ENCODE measurements at places on chromosomes 1 and 21.
A peak's percentile ranks its signal among the peaks of the same experiment; 100 is the strongest.

GRCh38 chr1:109197158-109198042, 16.3 kb upstream of the SARS1 start:
- no peak for DNase-seq

DNA sequence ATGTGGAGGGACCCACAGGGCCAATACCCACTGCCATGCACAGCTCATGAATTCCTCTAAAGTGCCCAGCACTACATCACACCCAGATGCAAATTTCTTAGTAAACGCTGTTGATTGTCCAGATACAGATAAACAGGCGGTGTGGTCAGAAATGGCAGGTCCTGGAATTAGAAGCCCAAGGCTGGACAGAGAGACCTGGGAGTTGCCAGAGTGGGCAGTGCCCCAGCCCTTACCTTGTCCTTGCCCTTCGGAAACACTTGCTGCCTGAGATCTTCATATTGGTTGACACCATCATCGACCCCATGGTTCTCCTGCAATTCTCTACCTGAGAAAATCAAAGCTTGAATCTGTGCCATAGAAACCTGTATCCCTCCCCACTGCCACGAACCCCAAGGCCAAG, 149.3 kb upstream of the ETV3 start:
- DNase-seq, result no peak

GRCh38 chr1:226915672-226915995, 24.5 kb upstream of the COQ8A start:
- DNase-seq, result no peak

- no peak for DNase-seq
Observed at GRCh38 chr1:44262414-44262813, 49.1 kb downstream of the DMAP1 start.

GRCh38 chr1:113542221-113542701, 151.9 kb downstream of the MAGI3 start:
- no peak for DNase-seq

DNA sequence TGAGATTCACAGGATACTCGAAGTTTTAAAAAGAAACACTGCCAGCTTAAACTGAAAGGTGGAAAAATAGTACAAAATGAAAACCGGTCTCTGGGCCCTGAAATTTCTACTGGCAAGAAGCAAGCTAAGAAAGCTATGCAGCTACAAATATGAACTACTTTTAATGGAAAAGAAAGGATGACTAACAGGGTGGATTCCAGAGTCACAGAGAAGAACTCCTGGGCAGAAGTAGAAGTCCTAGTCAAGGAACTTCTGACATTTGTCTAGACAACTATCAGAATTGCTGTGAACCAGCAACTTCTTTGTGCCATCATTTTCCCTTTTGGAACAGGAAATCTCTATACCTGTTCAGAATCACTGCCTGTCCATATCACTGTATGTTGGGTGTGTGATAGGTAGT, 38.1 kb downstream of the CD160 start:
- DNase-seq, result no peak

GRCh38 chr1:91872000-91872399, 14.0 kb downstream of the TGFBR3 start:
- DNase-seq, result no peak

DNA sequence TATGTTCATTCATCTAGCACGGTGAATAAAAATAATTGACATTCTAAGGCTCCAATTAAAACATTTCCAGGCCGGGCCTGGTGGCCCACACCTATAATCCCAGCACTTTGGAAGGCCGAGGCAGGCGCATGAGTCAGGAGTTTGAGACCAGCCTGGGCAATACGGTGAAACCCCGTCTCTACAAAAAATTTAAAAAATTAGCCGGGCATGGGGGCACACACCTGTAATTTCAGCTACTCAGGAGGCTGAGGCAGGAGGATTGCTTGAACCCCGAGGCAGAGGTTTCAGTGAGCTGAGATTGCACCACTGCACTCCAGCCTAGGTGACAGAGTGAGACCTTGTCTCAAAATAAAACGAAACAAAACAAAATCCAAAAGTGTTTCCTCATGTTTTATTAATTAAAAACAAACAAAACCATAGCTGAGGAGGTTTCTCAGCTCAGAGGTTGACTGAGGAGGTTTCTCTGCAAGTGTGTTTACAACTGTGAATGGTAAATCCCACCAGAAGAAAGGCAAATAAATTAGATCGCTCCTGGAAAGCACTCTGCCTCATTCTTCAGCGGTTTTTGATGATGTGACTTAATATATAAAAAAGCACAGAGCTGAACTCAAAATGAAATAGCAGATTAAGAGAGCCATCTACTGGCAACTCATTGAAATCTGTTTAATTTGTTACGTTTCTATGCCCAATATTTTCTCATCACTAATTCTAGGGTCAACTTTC, 37.7 kb upstream of the ATG4C start:
- no peak for DNase-seq

GRCh38 chr1:234565132-234565531, 44.8 kb downstream of the IRF2BP2 start:
- DNase-seq, result no peak

DNA sequence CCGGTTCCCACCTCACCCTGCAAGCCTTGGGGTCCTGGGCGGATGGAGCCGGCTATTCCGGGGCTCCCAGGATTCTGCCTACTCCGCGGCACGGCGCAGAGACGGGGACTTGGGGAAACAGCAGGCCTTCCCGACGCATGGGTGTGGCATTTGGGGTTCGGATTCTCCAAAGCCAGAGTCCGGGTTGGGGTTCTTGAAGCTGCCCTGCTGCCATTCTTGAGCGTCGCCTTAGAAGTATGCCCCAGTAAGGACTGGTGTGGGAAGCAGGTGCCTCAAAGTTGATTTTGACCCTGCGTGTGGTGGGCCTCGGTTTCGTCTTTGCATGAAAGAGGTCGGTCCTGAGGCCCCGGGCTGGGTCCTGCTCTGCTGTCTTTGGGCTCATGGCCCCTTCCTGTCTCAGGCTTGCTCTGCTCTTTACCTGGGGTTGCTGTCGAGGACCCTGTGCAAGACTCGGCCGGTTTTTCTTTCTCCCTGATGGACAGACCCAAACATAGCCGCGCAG, 696 bp downstream of the GUK1 start:
- no peak for DNase-seq

DNA sequence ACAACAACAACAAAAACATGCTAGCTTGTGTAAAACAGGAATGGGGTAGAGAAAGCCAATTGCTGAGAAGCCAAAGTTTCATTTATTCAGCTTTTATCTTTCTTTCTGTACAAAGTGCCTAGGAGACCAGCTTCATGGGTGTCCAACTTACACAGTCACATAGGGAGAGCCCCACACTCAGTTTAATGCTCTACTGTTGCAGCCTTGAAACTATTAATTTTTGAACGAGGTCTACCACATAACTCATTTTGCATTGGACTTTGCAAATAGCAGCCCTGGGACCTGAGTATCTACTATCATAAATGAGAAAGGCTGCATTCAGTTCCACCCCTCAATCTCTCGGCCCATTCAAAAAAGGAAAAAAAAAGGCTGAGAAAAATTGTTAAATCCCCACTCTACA, 98.8 kb downstream of the ZNF644 start:
- DNase-seq, result no peak

- DNase-seq, result no peak
Observed at GRCh38 chr21:31460980-31461379, 116.9 kb upstream of the TIAM1 start.

- DNase-seq, result no peak
Observed at GRCh38 chr1:56881417-56881816, 26.8 kb downstream of the C8A start.

DNA sequence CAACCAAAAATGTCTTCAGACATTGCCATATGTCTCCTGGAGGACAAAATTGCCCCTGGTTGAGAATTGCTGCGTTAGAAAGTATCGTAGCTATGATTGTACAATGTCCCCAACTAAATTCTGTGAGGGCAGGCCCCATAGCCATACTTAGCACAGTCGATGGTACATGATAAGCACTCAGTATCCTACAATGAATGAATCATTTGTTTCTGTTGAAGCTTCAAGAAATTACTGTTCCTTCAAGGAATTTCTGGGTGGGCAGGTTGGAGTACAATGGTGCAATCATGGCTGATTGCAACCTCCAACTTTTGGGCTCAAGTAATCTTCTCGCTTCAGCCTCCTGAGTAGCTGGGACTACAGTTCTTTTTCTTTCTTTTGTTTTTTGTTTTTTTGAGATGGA, 4.7 kb downstream of the CAP1 start:
- no peak for DNase-seq

GRCh38 chr1:27531959-27532685, 42.2 kb upstream of the WASF2 start:
- DNase-seq, result no peak

GRCh38 chr1:41366455-41367287, 5.4 kb downstream of the FOXO6 start:
- DNase-seq, result peak; percentile 38
